ENCODE measurements at places on chromosomes 11 and 22.
A peak's percentile ranks its signal among the peaks of the same experiment; 100 is the strongest.

DNA sequence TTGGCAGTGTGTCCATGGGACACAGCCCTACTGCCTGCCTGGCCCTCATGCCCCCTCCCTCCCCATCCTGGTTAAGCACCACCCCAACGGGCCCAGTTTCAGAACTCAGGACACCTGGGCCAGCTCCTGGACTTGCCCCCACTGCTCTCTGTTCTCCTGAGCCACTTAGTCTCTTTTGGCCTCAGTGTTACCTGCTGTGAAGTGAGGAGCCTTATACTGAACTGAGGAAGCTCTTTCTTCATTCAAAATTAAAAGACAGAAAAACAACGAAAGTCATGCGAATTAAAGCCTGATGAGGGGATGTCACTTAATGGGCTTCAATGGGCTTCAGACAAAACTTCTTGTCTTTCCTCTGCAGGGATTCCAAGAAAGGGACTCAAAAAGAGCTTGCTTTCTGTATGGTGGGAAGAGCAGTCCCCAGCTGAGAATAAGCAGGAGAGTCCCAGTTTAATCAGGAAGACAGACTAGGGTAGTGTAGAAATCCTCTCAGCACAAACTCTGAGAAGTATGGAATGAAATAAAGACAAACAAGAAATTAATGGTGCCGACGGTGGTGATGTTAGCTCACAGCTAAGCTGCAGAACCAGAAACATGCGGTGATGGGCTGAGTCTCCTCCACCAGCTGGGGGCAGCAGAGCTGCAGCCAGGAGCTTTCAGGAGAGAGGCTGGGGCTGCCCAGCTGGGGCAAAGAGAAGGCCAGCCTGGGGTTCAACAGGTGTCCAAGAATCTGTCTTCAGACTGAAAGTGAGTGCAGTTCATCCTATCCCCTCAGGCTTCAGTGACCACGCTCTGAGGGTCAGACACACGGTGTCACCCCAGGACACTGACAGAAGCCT is 101.0 kb downstream of the GGTLC2 start:
- no peak for DNase-seq

- DNase-seq, result no peak
Measured at GRCh38 chr22:47515384-47516125, 753.1 kb downstream of the TBC1D22A start.

DNA sequence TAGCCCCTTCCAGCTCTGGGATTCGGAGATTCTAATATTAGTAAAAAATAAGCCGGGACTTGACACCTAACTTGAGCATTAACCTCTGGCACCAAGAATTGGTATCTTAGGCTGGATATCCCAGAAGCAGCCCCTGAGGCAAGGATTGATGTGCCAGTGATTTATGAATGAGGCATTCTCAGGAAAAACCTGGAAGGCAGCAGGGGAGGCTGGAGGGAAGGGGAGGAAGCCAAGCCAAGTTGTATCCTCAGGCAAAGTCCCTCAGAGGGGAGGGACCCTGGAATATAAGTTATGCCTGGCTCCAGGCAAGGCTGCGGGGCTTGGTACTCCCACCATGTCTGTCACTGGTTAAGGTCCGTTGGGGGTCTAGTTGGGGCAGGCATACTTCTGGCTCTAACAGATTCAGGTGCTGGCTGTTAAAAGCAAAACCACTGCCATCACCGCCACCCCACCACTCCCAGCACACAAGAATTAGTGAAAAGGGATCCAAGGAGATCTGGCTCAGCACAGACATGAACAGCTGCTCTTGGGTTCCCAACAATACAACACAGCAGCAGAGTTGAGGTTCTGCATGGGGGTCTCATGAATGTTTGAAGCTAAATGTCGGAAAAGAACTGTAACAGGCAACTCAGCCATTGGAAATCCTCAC is 29.8 kb downstream of the LMO2 start:
- no peak for DNase-seq

DNA sequence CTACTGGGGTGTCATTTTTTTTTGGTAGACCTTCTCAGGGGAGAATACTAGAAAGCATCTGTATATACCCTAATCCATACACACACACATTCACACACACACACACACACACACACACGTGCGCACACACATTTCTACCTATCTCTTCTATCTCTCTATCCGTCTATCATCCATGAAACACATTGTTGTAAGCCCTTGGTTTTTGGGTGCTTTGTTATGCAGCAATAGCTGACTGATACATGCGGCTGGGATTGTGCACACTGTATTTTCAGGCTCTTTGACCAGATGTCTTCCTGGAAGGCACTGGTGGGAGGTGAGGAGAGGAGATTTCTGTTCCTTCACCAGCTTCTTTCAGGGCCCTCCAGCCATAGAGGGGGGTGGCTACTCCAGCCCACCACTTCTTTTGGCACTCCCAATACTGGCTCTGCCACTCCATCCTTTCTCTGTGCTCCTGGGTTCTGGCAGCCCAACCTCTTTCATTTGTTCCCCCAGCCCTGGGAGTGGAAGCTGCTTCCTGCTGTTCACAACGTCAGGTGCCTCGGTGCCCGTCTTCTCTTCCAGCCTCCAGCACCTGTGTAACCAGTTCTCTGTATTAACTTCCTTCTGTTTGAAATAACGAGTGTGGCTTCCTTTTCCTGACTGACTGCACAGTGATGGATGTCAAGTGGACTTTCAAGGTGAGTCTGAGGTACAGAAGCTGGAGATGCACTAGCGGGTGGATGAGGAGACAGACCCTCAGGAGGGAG is 12.4 kb upstream of the MUC2 start:
- DNase-seq, result no peak

GRCh38 chr11:86990031-86990430 is 34.8 kb upstream of the FZD4 start:
- peak; percentile 59 for DNase-seq

DNA sequence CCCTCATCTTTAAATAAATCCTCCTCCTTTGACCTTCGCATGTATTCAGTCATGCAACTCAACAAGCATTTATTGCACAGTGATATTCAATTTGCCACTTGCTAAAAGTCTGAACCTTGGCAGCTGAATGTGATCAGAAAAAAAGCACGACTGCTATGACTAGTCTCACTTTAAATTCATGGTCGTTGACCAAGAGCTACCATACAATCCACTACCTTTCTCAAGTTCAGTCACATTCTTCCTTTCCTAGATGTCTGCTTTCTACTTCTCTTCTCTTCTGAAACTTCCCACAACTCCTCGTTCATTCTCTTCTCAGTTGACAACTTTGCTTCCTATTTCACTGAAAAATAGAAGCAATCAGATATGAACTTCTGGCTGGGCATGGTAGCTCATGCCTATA is 2.0 kb upstream of the SAA1 start:
- DNase-seq, result no peak

- peak; percentile 67 for DNase-seq
Measured at GRCh38 chr11:29159552-29160465, 857.0 kb downstream of the KCNA4 start.

DNA sequence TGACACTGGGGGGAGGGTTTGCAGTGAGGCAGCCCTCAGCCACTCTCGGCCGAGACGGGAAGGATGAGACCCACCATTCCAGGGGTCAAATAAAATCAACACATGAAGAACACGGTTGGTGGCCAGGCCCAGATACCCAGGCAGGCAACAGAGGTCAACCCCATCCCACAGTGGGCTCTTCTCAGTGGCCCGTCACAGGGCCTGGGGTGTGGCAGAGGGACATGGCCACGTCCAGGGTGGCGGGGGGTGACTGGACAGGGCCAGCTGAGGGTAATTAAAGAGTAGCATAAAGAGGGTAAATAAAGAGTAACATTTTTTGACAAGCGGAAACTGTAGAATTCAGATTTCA is 188.4 kb downstream of the ARHGAP42 start:
- DNase-seq, result no peak

DNA sequence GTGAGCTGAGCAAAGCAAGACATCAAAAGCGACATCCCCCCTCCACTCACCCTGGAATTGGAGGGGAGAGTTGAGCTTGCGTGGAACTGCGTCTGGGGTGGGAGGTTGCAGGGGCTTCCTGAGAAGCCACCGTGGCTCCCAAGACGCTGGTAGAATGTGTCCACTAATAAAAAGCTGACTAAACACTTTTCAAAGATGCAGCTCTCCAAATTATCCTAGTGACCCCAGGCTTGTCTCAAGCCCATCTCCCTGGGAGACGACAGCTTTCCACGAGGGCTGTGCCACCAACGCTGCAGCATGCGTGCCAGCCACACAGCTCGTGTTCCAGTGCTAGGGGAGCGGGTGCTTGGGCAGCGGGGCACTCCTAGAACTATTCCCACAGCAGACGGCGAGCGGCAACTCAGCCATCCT is 6.3 kb upstream of the GAL start:
- DNase-seq, result no peak

DNA sequence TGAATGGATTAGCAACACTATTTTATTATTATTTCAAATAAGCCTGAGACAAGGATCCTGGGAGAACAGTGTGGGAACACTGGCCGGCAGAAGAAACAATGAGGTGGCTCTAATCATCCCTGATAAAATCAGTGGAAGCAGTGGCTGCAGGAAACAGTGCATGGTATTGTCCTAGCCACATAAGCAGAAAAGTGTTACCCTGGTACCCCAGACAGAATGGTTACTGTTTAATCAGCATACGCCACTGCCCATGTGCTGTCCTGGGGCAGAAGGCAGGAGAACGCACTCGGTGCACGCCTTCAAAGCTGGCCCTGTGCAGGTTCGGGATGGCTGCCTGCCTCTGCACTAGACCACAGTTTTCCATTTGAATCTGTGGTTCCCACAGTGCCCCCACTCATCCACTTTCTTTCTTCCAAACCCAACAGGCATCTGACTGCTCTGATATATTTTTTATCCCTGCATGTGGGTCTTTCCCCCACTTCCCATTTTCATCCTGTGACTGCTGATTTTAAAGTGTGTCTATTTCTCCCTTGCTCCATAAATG is 25.7 kb downstream of the OPCML start:
- DNase-seq, result no peak

- DNase-seq, result peak; percentile 64
Measured at GRCh38 chr22:26658671-26659478, 1.5 kb downstream of the MIAT start.

- DNase-seq, result no peak
Measured at GRCh38 chr11:72300268-72300667, 56.3 kb upstream of the PHOX2A start.

- DNase-seq, result no peak
Measured at GRCh38 chr22:46490538-46490937, 46.9 kb downstream of the CELSR1 start.

DNA sequence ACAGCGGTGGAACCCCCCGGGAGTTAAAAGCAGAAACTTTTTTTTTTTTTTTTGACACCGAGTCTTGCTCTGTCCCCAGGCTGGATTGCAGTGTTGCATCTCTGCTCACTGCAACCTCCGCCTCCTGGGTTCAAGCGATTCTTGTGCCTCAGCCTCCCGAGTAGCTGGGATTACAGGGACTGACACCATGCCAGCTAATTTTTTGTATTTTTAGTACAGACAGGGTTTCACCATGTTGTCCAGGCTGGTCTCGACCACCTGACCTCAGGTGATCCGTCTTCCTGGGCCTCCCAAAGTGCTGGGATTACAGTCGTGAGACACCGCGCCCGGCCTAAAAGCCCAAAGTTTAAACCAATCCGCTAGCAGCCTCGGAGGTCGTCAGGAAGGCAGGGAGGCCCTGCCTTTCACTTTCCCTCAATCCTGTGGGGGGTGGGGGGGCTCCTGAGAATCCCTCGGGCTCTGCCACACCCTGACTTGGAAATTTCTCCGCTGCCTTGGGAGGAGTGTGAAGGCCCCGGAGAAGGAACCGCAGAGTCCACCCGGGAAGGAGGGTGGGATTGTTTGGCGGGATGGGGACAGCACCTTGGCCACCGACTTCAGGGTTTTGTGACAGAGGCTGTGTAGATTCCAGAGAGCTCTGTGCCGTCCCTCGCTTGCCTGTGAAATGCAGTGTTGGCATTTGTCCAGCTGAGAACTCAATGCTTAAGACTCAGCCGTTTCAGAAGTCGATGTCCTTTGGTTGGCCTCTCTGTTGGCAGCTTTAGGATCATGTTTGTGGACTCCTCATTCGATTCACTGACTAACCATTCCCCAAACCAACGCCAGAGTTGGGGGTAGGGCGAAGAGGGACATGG is 1.0 kb downstream of the ARHGAP8 start:
- peak; percentile 63 for DNase-seq

GRCh38 chr11:107493117-107493516 is 35.5 kb upstream of the CWF19L2 start:
- no peak for DNase-seq

DNA sequence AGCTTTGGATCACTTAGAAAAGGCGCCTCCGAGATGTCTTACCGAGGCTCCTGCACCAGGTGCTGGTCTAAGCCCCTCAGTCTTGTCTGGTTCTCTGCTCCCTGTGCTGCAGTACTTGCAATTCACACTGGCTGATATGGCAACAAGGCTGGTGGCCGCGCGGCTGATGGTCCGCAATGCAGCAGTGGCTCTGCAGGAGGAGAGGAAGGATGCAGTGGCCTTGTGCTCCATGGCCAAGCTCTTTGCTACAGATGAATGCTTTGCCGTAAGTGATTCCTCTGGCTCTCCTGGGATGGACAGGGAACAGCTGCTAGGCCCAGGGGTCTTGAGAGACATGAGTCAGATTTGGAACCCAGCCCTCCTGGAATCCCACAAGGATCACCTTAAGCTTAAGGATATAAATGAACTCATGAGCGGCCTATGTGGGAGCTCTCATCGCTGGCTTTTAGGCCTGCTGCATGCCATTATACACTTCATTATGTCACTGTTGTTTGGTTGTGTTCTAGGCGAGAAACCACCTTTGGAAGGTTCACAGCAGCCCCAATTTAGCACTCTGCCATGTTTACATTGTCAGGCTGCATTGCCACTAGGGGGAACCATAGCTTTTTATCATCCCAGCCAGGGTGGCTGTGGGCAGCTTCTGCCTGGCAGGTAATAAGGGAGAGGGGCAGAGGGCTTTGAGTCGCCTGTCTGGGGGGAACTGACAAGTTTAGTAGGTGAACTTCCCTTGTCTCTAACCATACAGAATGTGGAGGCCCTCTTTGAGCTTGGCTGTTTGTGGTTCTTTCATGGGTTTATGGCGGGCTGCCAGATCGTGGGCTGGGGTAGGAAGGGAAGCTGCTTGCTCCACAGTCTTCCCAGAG is 8.5 kb downstream of the ACAD8 start:
- peak; percentile 38 for DNase-seq

- DNase-seq, result no peak
Measured at GRCh38 chr22:46262449-46263215, 511 bp downstream of the PKDREJ start.

GRCh38 chr22:37564111-37564711 is 3.9 kb downstream of the CDC42EP1 start:
- no peak for DNase-seq

GRCh38 chr22:45878051-45878781 is 98.7 kb downstream of the WNT7B start:
- no peak for DNase-seq

All from astrocyte of the cerebellum (primary cell).